Stimulated activated CD8-positive, alpha-beta memory T cell treated with anti-CD3 and anti-CD28 coated beads, Interleukin-4, amount 100 ng/mL, for 1 hour (primary cell): ENCODE measurements at places on chromosomes 7 and 10.

- DNase-seq: no peak
These were observed 1.5 kb upstream of the LOXL4 start for GRCh38 chr10:98269435-98269912.

DNA sequence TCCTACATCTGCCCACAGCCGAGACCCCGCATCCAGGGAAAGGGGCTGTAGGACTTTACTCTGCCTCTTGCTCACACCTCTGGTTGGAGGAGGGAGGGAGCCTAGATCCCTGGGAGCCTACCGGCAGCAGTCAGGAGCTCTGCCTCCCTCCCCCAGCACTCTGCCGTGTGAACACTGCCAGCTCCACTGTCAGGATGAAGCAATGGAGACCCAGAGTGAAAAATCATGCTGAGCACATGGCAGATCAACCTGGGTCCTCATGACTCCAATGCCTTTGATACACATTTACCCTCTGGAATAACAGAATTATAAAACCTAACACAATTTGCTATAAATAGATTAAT is 477.7 kb downstream of the TNS3 start:
- no peak for DNase-seq

GRCh38 chr10:35251373-35252100 is 84.8 kb upstream of the CCNY start:
- DNase-seq: no peak

DNA sequence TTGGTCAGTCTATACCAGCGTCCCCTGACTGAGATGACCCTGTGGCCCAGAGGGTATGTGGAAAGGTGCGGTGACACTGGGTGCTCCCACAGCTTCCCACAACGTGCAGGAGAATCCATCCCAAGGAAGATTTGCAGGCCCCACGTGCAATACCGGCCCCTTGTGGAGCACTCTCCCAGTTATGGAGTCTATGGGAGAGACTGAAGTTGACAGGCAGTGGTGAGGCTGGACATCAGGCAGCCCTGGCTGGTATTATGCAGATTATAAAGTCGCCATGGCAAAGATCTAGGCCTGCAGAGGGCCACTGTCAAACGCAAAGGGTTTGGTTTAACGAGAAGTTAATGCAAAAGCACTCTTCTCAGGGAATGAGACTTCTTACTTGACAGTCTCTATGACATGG is 434.7 kb upstream of the C7orf33 start:
- no peak for DNase-seq

GRCh38 chr10:110447886-110448285 is 49.8 kb upstream of the DUSP5 start:
- DNase-seq: no peak

- no peak for DNase-seq
These were observed 150.3 kb downstream of the GFRA1 start for GRCh38 chr10:116122664-116123063.

- no peak for DNase-seq
These were observed 327.3 kb downstream of the PHTF2 start for GRCh38 chr7:78125884-78126283.

DNA sequence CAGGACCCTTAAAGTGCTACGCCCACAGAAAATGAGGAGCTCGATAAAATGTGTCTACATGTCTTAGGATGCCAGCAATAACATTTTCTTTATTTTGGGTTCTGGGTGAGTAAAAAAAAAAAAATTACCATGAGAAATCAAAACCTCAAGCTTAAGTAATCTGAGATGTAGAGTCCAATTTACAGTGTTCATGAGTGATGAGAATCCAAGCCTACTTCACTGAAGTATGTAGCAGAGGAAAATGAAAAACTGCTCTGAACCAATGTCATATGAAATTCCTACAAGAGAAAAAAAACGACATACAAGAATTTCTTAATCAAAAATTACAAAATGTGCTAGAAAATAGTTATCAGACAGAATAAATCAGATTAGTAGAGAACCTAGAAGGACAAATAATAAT is 274.4 kb downstream of the HTR7 start:
- DNase-seq: no peak

- DNase-seq: no peak
These were observed 61.9 kb downstream of the SPOCK2 start for GRCh38 chr10:72026278-72027111.

GRCh38 chr10:107994621-107995270 is 830.2 kb upstream of the SORCS1 start:
- no peak for DNase-seq

DNA sequence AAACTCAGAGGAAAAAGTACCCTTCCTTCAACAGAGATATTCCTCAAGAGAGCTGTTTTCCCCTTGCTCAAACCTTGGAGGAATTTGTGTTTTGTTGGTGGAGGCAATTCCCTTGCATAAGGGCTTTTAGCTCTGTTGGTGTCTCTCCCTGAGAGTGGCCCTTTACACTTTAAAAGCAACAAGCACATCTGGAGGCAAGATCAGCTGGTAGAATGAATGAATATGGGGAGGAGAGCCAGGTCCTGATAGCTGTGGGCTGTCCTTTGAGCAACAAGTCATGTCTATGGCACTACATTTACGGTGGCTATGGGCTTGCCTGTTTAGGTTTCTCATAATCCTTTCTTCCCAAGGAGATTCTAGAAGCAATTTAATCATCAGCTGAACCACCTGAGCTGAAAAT is 384.0 kb downstream of the SORCS3 start:
- DNase-seq: no peak

DNA sequence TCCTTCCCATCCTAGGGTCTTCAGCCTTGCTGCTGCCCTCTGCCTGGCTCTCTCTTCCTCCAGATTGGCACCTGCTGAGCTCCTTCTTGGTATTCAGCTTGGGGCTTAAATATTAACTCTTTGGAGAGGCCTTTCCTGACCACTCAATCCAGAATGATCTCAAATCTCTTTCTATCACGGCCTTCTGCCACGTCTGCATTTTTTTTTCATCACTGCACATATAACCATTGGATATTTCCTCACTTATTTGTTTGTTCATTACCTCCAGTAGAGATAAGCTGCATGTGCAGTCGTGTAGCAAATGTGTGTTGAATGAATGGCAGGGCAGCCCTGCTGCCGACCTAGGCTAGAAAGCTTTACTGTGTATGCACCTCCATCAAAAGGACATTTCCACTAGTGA is 51.6 kb upstream of the MPP7 start:
- no peak for DNase-seq

DNA sequence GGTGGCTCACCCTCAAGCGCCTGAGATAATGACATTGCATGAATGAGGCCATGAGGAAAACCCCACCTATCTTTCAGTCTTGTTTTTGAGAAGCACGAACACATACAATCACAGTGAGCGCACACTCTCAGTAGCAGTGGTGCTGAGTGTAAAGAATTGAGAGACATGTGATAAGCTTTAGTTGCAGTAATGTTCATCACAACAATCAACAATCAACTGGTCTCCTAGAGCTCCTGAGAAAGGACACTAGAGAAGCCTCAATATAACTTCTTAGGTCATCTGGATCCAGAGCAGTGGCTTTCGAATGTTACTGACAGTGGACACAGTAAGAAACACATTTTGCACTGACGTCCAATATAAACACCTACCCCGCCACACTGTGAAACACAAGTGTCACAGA is 12.8 kb downstream of the ERLIN1 start:
- no peak for DNase-seq

- no peak for DNase-seq
These were observed 190.9 kb downstream of the BMPER start for GRCh38 chr7:34096198-34096651.

- no peak for DNase-seq
These were observed 3.8 kb downstream of the REEP3 start for GRCh38 chr10:63525021-63525420.

- DNase-seq: no peak
These were observed 24.2 kb downstream of the CRTAC1 start for GRCh38 chr10:98006266-98006665.

DNA sequence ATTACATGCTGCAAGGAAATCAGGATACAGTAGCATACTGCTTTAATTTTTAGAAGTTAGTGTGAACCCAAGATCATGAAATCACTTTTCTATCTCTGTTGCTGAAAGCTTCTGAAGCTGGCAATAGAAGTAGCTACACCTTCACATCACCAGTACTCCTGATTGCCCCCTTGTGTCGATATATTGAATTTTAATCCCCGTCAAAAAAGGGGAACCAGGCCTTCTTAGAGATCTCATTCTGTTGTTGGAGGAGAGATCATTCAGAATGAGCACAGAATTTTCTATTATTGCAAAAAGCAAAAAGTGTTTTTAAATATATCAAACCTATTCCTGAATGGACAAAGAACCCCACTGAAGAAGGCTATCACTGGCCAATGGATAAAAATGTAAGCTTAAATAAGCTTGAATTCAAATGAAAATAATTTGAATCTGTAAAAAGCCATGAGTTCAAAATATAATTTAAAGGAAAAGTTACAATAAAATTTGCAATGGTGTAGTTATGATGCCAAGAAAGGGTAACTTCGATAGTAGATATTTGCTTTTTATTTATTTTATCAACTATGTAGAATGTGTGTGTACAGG is 39.7 kb upstream of the TEX47 start:
- no peak for DNase-seq

DNA sequence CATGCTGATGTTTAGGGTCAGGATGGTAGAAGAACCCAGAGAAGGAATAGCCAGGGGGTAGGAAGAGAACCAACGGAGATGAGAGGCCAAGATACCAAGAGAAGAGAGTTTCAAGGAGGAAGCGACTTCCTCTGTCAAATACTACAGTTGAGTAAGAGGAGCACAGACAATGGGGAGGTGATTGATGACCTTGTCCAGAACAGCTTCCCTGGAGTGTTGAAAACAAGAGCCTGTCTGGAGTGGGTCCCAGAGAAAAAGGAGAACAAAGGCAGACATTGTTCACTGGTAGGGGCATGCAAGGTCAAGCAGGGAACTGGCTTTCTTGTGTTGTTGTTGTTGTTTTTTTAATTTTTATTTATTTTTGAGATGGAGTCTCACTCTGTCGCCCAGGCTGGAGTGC is 9.6 kb upstream of the TRIM56 start:
- DNase-seq: no peak

DNA sequence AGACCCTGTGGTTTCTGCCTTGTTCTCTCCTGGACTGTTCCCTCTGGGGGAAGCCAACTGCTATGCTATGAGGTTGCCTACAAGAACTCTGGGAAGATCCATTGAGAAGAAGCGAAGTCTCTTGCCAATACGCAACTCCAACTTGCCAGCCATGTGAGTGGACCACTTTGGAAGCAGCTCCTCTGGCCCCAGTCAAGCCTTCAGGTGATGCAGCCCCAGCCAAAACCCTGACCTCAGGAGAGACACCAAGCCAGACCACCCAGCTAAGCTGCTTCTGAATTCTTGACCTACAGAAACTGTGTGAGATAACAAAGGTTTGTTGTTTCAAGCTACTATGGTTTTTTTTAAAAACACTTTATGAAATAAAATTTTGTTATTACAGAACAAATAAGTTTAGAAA is 20.2 kb upstream of the MYL7 start:
- no peak for DNase-seq

GRCh38 chr10:8835453-8836167 is 781.1 kb downstream of the GATA3 start:
- no peak for DNase-seq

DNA sequence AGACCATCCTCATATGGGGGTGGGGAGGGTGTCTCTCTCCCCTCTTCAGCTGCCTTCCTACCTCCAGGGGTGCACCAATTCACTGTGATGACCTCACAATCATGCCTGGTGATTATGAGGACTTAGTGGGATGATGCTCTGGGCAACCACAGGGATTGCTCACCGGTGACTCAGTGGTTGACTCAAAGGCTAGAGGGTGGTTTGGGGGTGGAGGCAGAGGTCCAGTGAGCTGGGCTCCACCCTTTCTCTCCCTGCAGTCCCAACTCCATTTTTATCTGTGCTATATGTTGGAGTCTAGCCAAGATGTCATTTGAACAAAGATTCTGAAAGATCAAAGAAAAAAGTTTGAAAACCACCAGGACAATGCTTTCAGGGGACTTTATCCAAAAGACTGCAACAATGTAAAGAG is 286.9 kb downstream of the KCNMA1 start:
- no peak for DNase-seq

DNA sequence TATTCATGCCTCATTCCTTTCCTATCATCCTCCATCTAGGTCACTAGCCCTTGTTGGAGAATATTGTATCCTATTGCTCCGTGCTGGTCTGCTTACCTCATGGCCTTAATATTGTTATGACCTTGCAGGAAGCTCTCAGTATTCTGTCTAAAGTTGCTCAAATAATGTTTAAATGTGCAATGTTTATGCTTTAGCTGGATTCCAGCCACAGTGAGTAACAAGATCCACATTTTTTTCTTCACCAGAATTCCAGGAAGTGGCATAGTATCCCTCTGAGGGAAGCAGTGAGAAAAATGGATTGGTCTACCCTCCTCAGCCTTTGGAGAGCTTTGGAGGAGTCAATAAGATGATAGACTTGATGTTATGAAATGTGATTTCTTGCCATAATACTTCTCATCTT is 402.6 kb downstream of the NRG3 start:
- DNase-seq: no peak

- DNase-seq: no peak
These were observed 91.6 kb downstream of the EGFR start for GRCh38 chr7:55110282-55110992.

GRCh38 chr7:50228148-50228547 is 76.4 kb upstream of the IKZF1 start:
- DNase-seq: no peak

- no peak for DNase-seq
These were observed 44.0 kb upstream of the TNRC18 start for GRCh38 chr7:5467645-5468044.

DNA sequence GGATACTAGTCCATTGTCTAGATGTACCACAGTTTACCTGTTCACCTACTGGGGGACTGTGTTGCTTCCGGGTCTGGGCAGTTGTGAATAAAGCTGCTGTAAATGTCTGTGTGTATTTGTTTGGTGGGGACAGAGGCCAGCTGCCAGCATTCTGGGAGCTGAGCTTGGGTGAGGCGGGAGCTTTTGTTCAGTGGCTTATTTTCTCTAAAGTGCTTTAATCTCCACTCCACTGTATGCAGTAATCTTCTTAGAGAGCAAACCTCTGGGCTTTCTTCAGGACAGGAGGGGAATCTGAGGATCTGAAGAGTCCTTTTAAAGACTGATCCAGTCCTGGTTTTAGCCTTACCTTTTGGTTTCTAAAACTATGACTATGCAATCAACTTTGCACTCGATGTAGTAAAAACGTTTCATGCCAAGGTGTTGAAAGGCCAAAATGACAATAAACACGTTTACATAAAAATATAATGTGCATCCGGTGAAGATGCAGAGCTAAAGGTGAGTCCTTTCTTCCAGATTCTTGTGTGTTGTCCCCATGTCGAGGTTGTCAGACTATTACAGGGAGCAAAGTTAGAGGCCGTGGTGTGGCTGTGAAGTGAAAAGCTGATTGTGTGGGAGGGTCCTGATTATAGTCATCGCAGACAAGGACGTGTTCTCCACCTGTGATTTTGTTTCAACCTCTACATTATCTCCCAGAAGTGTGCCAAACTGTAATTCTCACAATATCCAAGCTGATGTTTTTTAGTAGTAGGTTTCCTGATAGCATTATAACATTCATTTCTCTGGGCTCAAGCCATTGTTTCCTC is 279.8 kb downstream of the CAMK1D start:
- DNase-seq: no peak

DNA sequence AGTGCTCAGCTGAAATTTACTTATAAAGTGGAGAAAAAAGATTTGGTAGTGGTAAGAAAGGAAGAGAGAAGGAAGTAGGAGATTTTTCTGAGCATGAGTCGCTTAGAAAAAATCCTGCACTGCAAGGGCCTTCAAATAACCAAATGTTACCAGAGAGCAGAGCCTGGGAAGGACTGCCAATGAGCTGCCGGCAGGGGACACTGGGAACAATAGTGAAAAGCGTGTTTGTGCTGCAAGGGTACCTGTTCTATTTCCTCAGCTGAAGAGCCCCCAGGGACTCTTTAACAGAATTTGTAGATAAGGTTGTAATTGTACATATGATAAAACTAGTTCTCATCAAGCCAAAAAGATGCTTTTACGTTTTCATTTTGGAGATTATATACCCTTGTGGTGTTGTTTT is 696.3 kb upstream of the C7orf33 start:
- no peak for DNase-seq
